ENCODE measurements at places on chromosomes 12 and 14. TPM values are rescaled to one million over a fixed set of nuclear protein-coding genes. Genes with fewer than 3 reads are reported as not detected.

GRCh38 chr12:104863296-104863948, 94.7 kb downstream of the SLC41A2 start:
- no peaks in the 10 kb centered on the region for H3K27me3 ChIP-seq
- H3K4me3 ChIP-seq, result no peak overlapping the region
- no peak overlapping the region for H3K27ac ChIP-seq

DNA sequence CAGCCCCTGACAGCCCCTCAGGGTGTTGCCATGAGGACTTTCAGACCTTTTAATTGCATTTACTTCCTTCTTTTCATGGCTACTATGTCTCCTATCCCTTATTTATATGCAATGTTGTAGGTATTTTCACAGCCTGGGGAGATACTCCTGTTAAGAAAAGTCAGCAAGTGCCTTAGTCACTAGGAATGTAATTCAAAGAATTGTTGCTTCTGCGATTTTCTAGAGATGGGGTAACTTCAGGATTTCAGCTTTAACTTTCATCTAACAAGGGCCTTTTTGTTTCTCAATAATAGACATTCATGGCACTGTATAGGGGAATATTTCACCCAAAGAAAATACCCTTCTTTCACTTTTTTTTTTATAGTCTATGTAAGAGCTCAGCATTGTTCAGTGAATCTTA, 533.3 kb upstream of the MIS18BP1 start:
- H3K4me1 ChIP-seq, result no peaks in the 10 kb centered on the region
- H3K4me3 ChIP-seq, result no peak overlapping the region
- H3K36me3 ChIP-seq, result no peaks in the 10 kb centered on the region

FAIM2 gene
- 7.2 TPM for total RNA-seq

DNA sequence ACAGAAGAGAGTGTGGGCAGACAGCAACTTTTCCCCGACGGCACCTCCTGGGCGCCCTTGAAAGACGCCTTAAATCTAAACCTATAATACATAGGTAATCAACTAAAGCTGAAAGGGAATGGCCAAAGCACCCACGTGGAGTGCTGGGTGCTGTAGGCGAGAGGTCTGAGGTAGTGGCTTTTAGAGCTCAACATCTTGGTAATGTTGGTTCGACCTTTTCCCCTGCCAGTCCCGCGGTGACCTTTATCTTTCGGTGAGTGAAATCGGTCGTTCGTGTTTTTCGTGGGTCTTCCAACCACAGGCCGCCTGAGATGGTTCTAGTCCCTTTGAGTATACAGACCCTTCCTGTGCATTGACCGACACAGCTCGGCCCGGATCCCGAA, 9.1 kb downstream of the OR6S1 start:
- H3K4me1 ChIP-seq, result peaks cover 33% of the 10 kb centered on the region
- H3K27ac ChIP-seq, result no peak overlapping the region
- H3K27me3 ChIP-seq, result peaks cover 79% of the 10 kb centered on the region
- no peak for DNase-seq
- peak overlapping the region; percentile 40 for H3K4me3 ChIP-seq

CIT gene
- total RNA-seq, result 5.4 TPM

DNA sequence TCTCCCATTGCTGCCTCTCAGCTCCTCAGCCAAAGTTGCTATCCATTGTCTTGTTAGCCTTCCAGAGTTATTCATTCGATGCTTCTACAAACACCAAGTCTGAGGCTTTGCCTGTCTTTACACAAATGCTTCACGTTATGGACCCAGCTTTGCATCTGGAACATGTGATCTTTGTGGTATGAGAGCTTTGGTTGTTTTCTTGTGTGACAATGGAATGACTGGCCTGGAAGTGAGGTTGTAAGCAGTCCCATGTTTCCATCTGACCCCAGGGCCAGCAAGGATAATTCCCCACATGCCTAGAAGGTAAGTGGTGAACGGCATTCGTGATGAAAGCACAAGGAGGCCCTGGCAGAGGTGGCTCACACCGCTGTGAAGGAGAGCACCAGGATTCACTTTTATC, 866.7 kb upstream of the TMEM132C start:
- H3K27ac ChIP-seq, result no peak overlapping the region
- peaks cover 12% of the 10 kb centered on the region for H3K4me1 ChIP-seq
- DNase-seq, result peak; percentile 45
- H3K4me3 ChIP-seq, result no peak overlapping the region

- no peak overlapping the region for H3K27ac ChIP-seq
- H3K27me3 ChIP-seq, result no peaks in the 10 kb centered on the region
- no peaks in the 10 kb centered on the region for H3K36me3 ChIP-seq
- H3K4me3 ChIP-seq, result no peak overlapping the region
- DNase-seq, result no peak
Observed at GRCh38 chr14:83217492-83217891, 1683.8 kb upstream of the SEL1L start.

TBX3 gene
- 5.3 TPM for total RNA-seq

DNA sequence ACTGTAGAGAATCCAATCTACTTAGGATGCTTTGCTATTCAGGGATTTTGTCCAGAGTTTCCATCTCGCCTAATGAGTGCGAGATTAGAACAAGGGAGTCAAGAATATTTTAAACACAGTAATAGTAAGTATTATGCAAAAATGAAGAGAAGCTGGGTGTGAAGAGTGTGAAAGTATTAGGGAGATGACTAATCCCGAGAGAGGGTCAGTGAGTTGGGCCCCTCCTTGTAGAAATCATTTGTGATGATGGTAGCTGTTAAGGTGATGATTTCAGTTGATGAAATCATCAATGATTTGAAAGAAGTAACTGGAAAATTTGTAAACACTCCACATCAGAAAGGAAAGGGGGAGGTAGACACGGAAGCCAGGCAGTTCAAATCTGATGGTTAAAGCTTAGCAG, 478.9 kb upstream of the MGAT4C start:
- H3K27ac ChIP-seq, result no peak overlapping the region
- H3K4me1 ChIP-seq, result no peaks in the 10 kb centered on the region
- no peak overlapping the region for H3K4me3 ChIP-seq
- H3K27me3 ChIP-seq, result no peaks in the 10 kb centered on the region
- no peaks in the 10 kb centered on the region for H3K36me3 ChIP-seq

GRCh38 chr14:61470261-61470960, 149.0 kb downstream of the PRKCH start:
- H3K36me3 ChIP-seq, result no peaks in the 10 kb centered on the region
- peak overlapping the region; percentile 67 for H3K27ac ChIP-seq
- no peak for DNase-seq
- H3K4me3 ChIP-seq, result no peak overlapping the region

FOS gene
- 215 TPM for total RNA-seq

DNA sequence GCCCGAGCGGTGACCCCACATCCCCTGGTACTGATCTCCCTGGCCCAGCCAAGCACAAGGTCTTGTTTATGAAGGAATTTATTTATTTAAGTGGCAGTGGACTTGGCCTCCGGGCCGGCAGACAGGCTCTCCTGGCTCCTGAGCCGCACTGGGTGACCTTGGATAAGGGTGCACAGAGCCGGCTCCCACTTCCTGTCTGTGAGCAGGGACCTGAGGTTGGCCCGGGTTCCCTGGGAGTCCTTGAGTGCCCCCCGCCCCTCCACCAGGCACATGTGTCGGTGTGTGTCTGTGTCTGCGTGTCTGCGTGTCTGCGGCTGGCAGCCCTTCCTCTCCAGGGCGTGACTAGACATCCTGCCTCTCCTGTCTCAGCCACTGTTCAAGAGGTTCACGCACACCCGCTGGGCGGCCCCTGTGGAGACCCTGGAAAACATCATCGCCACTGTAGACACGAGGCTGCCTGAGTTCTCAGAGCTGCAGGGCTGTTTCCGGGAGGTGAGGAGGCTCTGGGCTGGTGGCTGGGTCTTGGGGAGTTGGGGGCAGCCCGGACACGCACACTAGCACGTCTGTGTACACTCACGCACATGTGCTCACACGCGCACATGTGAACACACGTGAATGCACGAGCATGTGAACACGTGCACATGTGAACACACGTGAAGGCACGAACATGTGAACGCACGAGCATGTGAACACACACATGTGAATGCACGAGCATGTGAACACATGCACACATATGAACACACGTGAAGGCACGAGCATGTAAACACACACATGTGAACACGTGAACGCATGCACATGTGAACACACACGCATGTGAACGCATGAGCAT, 9.3 kb downstream of the TNFAIP2 start:
- H3K27ac ChIP-seq, result peak overlapping the region; percentile 69
- no peak overlapping the region for H3K4me3 ChIP-seq
- H3K4me1 ChIP-seq, result peaks cover 58% of the 10 kb centered on the region
- H3K27me3 ChIP-seq, result no peaks in the 10 kb centered on the region
- no peak for DNase-seq
- H3K36me3 ChIP-seq, result peaks cover 67% of the 10 kb centered on the region

GRCh38 chr12:32457251-32458025, 58.1 kb downstream of the FGD4 start:
- no peak overlapping the region for H3K4me3 ChIP-seq
- H3K4me1 ChIP-seq, result peaks cover 27% of the 10 kb centered on the region
- no peaks in the 10 kb centered on the region for H3K27me3 ChIP-seq
- H3K36me3 ChIP-seq, result no peaks in the 10 kb centered on the region
- no peak overlapping the region for H3K27ac ChIP-seq
- DNase-seq, result no peak

BCL2L14 gene
- not detected for total RNA-seq

DNA sequence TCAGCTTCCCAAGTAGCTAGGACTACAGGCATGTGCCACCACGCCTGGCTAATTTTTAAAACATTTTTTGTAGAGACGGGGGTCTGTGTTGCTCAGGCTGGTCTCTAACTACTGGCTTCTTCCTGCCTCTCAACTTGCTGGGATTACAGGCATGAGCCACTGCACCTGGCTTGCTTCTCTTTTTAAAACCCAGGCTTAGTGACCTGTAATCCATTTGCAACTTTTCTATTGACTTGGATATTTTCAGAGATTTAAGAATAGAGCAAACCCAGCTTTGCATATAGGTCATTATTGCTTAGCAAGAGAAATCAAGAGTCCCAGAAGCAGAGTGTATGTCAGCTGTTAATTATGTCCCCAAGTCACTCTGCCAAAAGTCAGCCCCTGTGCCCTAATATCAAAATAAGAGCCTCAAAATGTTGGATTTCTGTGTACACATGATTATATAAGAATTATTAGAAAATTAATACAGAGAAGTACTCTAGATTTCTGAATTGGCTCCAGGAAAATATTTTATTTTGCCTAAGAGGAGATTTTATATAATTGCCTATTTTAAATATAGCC, 24.9 kb downstream of the TCP11L2 start:
- H3K27ac ChIP-seq, result no peak overlapping the region
- no peak overlapping the region for H3K4me3 ChIP-seq
- H3K4me1 ChIP-seq, result peaks cover 4% of the 10 kb centered on the region
- H3K27me3 ChIP-seq, result no peaks in the 10 kb centered on the region

- peaks cover 53% of the 10 kb centered on the region for H3K4me1 ChIP-seq
- no peak overlapping the region for H3K27ac ChIP-seq
- H3K4me3 ChIP-seq, result no peak overlapping the region
- DNase-seq, result no peak
Observed at GRCh38 chr12:50215033-50215432, 47.9 kb upstream of the CERS5 start.

ENDOU gene
- 2.0 TPM for total RNA-seq

DAZAP2 gene
- 381 TPM for total RNA-seq

MYF5 gene
- total RNA-seq, result not detected

DNA sequence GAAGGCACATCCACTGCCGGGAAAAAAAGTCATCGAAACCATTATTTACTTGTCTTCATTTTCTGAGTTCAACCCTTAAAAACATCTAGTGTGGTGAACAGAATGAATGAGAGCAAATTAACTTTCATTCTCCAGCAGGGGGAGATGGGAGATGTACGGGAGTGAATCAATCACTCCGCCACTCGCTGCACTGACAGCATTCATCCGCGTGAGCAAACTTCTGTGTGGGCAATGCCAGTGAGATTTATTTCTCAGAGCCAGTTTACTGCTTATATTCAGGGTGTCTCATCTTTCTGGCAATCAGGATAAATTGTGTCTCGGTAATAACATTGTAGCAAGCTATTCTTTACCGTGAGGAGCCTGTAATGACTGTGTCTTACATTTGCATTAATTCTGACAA, 463.6 kb upstream of the MIS18BP1 start:
- H3K27ac ChIP-seq, result no peak overlapping the region
- no peaks in the 10 kb centered on the region for H3K27me3 ChIP-seq
- DNase-seq, result no peak
- no peaks in the 10 kb centered on the region for H3K4me1 ChIP-seq

GRCh38 chr12:94732367-94732990, 82.1 kb upstream of the TMCC3 start:
- no peaks in the 10 kb centered on the region for H3K27me3 ChIP-seq
- H3K4me1 ChIP-seq, result peaks cover 3% of the 10 kb centered on the region
- H3K4me3 ChIP-seq, result no peak overlapping the region
- H3K27ac ChIP-seq, result no peak overlapping the region
- no peaks in the 10 kb centered on the region for H3K36me3 ChIP-seq

- no peaks in the 10 kb centered on the region for H3K4me1 ChIP-seq
- H3K4me3 ChIP-seq, result no peak overlapping the region
- H3K36me3 ChIP-seq, result no peaks in the 10 kb centered on the region
- H3K27me3 ChIP-seq, result no peaks in the 10 kb centered on the region
Observed at GRCh38 chr12:5172886-5173285, 129.2 kb downstream of the KCNA5 start.

NRIP2 gene
- 1.8 TPM for total RNA-seq

GRCh38 chr12:31815096-31815495, 86.3 kb upstream of the AMN1 start:
- H3K27ac ChIP-seq, result no peak overlapping the region
- H3K4me1 ChIP-seq, result no peaks in the 10 kb centered on the region
- no peaks in the 10 kb centered on the region for H3K36me3 ChIP-seq
- H3K27me3 ChIP-seq, result no peaks in the 10 kb centered on the region

GRCh38 chr14:46550836-46551235, 100.7 kb downstream of the RPL10L start:
- H3K27ac ChIP-seq, result no peak overlapping the region
- no peaks in the 10 kb centered on the region for H3K27me3 ChIP-seq
- DNase-seq, result no peak
- H3K4me3 ChIP-seq, result no peak overlapping the region

DPPA3 gene
- not detected for total RNA-seq

GRCh38 chr12:124515981-124516380, 51.4 kb downstream of the NCOR2 start:
- no peaks in the 10 kb centered on the region for H3K36me3 ChIP-seq
- H3K27me3 ChIP-seq, result no peaks in the 10 kb centered on the region
- no peak for DNase-seq
- H3K4me1 ChIP-seq, result peaks cover 100% of the 10 kb centered on the region

DNA sequence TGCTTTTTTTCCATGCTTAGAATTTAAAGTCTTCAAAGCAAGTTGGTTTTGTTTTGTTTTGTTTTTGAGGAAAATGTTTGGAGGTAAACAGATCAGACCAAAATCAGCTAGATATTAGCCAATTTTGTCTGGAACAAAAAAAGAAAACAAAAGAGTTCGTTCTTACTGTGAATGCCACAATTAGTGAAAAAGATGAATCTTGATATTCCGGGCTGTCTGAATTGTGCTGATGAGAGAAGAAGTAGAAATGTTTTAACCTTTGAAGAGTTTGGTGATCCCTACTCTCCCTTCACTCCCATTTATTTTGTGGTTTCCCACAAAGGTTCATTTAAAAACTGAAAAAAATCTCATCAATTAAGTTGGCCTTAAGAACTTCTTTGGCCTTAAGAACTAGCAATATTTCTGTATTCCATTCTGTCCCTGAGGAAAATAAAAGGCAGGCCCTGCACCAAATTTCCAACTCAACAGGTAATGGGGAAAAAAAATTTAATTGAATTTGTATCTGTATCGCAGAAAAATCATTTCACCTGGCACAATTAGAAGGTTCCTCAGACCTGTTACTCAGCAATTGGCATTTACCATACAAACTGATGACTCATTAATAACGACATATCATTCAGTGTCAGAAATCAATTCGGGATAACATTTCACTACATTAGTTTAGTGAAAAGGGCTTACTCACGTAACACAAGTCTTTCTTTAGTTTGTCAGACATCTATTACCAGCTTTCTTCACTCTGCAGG, 562 bp upstream of the GLIPR1L2 start:
- peaks cover 33% of the 10 kb centered on the region for H3K4me1 ChIP-seq
- H3K27me3 ChIP-seq, result no peaks in the 10 kb centered on the region
- no peaks in the 10 kb centered on the region for H3K36me3 ChIP-seq
- peak overlapping the region; percentile 64 for H3K4me3 ChIP-seq
- no peak for DNase-seq
